H9 (cell line): ENCODE measurements at places on chromosomes 12 and 14.

DNA sequence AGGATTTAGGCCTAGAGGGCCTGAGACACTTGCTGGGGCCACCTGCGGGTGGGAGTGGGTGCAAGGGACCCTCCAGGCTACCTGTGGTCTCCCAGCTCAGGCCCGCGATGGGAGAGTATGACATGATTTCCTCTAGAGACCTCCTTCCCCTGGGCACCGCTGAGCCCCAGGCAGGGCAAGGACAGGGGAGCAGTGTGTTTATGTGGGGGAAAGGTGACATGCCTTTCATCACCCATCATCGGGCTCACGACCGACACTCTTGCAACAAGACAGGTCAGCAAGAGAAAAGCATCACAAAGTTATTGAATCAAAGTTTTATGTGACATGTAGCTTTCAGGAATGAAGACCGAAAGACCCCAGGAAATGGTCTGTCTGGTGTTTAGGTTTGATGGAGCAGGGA, 19.9 kb downstream of the SH2B3 start:
- DNase-seq = no peak

GRCh38 chr14:85415015-85415712, 114.8 kb upstream of the FLRT2 start:
- peak; percentile 58 for DNase-seq

- DNase-seq = no peak
These were observed 5.5 kb upstream of the HCFC2 start for GRCh38 chr12:104058802-104059201.

DNA sequence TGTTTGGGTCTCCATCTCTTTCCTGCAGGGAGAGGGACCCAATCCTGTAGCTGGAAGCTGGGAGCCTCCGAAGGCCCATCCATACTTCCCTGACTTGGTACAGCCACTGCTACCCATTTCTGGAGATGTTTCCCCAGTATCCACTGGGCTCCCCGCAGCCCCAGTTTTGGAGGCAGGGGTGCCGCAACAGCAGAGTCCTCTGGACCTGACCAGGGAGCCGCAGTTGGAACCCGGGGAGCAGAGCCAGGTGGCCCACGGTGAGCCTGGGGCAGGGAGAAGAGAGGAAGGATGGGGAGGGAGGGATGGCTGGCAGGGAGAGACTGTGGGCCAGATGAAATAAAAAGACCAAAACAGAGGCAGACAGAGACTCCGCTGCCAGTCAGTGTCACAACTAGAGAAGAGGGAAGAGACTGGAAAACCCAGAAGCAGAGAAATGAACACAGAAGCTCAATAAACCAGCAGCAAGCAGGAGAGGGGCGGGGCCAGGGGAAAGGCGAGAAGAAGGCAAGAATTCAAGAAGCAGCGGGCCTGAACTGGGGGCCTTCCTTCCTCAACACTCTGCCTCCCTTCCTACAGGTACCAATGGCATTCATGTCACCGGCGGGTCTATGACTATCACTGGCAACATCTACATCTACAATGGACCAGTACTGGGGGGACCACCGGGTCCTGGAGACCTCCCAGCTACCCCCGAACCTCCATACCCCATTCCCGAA, 6.3 kb downstream of the LTBR start:
- DNase-seq = no peak

DNA sequence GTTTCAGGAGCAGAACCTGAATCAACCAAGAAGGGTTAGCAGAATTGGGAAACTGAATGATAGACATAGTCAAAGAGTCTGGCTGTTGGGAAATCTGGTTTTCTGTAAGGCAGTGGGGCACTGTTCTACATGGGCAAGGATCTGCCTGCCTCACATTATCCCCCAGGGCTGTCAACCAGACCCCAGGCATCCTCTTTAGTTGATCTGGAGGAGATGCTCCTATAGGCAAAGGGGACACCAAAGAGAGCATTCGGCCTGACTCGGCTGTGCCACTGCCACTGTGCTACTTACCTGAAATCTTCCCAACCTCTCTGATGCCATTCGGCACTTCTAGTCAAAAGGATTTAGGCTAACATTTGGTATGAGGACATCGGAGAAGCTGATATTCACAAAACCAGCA, 4.1 kb downstream of the ISCU start:
- no peak for DNase-seq

DNA sequence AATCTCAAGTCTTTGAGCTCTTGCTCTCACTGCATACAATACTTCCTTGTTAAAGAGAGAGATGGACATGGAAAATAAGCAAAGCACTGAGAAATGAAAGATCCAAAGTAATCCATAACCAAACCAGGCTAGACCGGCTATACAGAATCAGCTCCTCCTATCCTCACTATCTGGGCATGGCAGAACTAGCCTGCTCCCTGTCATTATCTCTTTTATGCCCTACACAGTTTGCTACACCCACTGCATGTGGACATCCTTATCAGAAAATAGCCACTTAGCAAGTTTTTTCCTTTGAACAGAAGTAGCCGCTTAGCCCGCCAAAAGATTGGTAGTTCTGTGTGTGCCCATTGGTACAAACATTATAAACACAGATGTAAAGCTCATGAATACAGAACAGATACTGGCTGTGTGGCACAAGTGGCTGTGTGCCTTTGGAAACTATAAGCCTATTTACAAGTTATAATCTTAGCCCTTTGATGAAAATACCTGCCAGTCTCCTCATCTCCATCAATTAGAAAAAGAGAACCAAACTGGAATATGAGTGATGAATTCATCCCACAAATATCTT, 34.7 kb downstream of the SPTB start:
- no peak for DNase-seq

DNA sequence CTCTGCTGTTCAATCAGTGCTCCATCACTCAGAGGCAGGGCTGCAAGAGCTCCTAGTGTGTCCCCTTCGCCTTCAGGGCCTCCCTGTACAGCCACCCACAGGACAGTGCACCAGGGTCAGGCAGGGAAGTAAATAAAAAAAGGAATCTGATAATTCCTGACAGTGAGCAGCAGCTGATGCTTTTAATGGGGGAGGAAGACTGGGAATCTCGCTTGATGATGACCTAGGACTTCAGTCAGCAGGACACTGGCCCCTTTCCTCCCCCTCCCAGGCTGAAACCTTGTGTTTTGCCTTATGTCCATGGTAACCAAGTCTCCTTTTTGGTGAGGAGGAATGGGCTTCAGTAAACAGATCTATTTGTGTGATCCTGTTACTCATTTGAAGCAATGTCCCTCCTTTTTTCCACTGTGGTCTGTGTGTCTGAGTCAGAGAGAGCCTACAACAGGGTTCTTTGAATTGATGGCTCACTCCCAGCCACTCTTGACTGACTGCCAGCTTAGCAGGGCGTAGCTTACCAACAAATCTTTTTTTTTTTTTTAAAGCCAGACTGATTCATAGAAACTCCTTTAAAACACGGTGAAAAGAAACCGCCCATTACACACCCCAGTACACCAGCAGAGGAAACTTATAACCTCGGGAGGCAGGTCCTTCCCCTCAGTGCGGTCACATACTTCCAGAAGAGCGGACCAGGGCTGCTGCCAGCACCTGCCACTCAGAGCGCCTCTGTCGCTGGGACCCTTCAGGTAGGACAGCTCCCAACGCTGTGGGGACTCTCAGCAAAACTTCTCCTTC, at the start of gene EMP1:
Gene EMP1, plus strand, starts transcription at position 597 of the 792 bp plus-strand sequence. CDS start 14,785 bp downstream, outside the sequence.
- no peak for DNase-seq

GRCh38 chr14:94522115-94522724, 13.0 kb upstream of the SERPINA12 start:
- DNase-seq = no peak

GRCh38 chr12:42221726-42222125, 16.3 kb downstream of the YAF2 start:
- no peak for DNase-seq

DNA sequence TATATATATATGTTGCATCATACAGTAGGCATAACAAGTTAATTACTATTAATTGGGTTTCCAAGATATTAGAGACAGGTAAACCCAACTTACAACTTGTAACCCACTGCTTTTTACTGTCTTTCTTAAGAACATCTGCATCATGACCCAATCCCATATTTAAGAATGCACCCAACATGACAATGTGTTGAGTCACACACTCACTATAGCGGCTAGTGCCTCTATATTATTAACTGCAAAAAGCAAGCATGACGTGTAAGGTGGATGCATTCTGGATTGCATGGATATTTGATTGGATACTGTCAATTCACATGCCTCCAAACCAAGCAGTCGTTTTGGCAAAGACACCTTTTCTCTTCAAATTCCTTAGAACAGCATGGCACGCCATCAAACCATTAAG, 68.2 kb downstream of the KSR2 start:
- no peak for DNase-seq

DNA sequence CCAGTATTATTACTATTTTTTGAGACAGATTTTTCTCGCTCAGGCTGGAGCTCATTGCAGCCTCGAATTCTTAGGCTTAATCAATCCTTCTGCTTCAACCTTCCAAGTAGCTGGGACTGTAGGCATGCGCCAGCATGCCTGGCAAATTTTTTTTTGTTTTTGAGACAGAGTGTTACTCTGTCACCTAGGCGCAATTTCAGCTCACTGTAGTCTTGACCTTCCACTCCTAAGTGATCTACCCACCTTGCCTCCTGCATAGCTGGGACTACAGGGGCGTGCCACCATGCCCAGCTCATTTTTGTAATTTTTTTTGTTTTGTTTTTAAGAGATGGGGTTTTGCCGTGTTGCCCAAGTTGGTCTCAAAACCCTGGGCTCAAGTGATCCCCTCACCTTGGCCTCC, 15.2 kb downstream of the ERC1 start:
- DNase-seq = no peak

DNA sequence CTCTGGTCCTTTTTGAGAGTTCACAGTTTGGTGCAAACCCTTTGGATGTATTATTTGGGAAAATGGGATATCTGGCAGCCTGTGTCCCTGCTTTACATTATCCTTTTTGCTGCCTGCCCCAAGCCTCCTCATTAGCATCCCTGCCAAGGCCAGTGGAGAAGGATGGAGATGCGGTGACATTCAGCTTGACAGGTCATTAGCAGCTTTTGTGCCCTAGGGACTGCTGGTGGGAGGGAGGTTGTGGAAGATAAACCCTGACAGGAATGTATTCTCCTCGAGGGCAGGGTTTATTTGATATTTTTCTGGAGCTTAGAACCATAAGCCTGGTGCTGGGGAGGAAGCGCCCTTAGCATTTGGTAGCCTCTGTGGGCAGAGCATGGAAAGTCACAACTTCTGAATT, 49.3 kb downstream of the PTPN11 start:
- no peak for DNase-seq

DNA sequence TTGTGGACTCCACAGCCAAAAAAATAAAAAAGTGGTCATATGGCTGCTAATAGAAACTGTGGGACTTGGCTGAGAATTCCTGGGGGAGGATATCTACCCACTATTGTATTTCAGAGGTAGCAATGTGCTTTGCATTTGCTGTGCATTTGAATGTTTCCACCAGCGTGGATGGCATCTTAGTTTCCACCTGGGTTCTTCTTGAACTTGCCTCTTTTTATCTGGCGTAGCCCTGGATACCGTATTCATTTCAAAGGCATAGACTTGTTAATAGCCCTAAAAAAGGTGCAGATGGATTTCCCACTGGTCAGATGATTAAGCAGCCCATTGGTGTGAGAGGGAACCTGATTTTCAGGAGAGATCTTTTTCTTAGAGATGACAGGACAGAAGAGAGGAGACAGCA, 1.9 kb upstream of the MYF5 start:
- DNase-seq = no peak

- no peak for DNase-seq
These were observed 21.7 kb upstream of the KRT83 start for GRCh38 chr12:52342781-52343490.

DNA sequence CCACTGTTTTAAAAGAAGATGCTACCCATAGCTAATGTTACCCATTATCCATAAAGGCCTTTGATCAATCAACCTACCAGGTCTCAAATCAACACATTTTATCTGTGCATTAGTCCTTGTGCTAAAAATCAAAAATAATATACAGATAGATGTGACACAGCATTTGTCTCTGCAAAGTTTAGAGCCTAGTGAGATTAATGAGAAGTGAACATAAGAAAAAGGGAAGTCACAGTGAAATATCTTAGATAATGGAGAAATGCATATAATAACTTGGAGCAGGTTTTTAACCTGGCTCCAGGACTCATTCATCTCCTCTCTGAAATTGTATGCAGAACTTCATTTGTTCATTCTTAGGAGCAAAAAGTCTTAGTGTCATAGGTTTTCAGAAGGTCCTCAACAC, 7.2 kb downstream of the PDE3A start:
- DNase-seq = no peak

- peak; percentile 94 for DNase-seq
These were observed 5.4 kb downstream of the RAPGEF3 start for GRCh38 chr12:47753021-47754001.

GRCh38 chr12:12800406-12801180, 12.6 kb upstream of the DDX47 start:
- DNase-seq = no peak

DNA sequence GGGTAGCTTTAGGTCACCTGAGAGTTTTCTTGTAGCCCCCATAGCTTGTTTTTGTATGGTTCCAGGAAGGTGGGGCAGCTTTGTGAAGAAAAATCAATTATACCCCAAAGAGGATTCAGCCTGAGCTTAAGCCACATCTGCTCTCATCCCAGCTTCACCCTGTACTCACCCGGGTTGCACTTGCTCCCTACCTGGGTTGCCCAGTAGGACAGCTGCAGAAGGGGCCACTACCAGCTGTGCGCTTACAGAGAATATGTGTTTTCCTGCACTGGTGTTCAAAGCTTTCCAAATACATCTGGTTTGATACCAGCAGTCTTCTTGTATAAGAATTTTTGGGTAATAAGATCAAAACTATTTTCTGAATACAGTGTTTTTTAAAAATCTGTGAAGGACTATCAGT, 3.0 kb upstream of the SLC38A1 start:
- DNase-seq = no peak

DNA sequence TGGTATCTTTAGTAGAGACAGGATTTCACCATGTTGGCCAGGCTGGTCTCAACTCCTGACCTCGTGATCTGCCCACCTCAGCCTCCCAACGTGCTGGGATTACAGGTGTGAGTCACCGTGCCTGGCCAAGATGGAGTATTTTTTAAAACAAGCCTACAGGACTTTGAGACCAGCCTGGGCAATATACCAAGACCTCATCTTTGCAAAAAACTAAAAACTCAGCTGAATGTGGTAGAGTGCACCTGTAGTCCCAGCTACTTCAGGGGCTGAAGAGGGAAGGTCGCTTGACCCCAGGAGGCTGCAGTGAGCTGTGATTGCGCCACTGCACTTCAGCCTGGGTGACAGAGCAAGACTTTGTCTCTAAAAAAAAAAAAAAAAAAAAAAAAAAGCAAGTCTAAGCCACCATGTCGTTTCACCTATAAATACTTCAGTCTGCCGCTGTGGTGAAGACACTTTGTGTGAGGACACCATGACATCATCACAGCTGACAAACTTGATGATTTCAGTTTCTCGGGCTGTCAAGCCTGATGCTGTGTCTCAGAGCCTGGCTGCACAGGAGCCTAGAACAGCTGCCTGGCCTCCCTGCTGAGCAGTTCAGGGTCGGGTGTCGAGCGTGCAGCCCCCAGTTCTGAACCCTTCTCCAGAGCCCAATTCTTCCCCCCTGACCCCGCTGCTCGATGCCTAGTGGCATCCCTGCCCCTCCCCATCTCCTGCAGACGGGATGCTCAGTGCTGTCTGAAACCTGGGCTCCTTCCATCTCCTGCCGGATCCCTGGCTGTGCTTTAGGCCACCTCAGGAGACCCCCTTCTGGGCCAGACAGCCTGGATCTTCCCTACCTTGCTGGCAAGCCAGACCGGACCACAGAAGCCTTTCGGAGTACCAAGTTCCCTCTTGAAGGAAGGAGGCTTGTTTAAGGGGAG, 119.2 kb upstream of the EVL start:
- no peak for DNase-seq

GRCh38 chr12:102167821-102168604, 29.6 kb downstream of the PMCH start:
- no peak for DNase-seq
